ENCODE measurements at places on chromosomes 13 and 19.

- DNase-seq: no peak
These were observed 18.0 kb upstream of the RFXAP start for GRCh38 chr13:36801035-36801434.

DNA sequence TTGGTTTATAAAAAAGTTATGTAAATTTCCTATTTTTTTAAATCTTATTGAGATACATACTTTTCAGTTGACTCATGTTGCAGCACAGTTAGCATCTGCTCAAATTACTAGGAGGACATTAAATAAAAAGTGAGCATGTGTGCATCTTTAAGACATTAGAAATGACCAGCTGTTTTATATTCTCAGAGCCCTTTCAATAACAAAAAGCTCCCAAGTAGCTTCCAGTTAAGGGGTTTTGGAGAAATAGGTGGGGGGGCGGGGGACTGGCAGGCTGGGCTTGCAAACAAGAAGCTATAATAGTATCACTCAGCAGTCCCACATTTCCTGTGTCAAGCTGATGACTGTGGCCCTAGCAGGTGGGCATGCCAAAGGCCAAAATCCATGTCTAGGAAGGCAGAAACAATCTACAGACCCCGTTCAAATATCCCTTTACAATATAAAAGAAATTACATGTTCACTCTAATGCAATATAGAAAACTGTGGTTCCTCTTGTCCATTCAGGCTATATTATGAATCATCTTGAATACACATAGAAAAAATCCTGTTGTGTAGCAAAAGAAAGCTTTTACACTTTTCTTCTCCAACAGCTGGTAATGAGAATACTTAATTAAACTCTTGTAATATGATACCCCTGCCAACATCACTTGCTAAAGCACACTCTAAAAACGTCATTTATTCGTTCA is 1713.2 kb upstream of the SLC10A2 start:
- peak; percentile 60 for DNase-seq

GRCh38 chr19:7101498-7102253 is 32.2 kb downstream of the ZNF557 start:
- DNase-seq: no peak

DNA sequence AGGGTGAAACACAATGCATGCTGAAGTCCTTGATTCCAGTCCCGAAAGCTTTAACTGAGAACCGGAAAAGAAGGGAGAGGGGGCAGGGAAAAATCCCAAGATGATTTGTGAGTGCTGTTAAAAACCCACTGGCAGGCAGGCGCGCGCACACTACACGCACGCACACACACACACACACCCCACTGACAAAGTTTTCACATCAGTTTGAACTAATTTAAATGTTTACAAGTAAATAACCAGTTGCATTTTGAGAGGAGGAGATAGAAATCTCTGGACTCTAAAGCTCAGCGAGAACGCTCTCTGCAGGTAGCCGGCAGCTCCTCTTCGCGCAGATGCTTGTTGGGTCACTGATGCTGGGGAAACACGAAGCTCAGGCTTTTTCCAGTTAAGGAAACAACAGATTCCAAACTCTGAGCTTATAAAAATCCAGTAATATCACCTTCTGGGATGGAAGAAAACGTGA is 818 bp upstream of the SLITRK1 start:
- DNase-seq: peak; percentile 28

GRCh38 chr13:36148446-36148845 is 17.3 kb upstream of the DCLK1 start:
- no peak for DNase-seq

DNA sequence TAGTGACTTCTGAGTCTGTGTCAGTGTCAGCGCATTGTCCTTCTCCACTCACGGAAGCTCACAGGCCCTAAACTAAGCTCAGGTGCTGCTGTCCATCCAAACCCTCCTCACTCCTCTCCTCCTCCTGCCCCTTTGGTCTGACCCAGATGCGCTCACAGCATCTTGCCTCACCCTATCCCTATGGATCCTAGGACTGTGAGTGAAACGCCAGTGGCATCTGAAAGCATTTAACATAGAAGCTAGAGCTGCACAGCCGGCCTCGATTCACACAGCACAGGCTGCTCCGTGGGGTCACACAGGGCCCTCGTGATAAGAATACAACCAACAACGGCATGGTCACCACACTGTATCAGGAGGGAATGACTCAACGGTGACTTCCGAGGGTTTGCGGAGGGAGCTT is 149.1 kb upstream of the SPACA7 start:
- DNase-seq: no peak

GRCh38 chr19:23772675-23773063 is 14.0 kb upstream of the ZNF681 start:
- DNase-seq: no peak

GRCh38 chr19:8163759-8164158 is 14.4 kb upstream of the FBN3 start:
- DNase-seq: peak; percentile 83

- DNase-seq: no peak
These were observed 26.1 kb upstream of the EID2 start for GRCh38 chr19:39566064-39566463.

DNA sequence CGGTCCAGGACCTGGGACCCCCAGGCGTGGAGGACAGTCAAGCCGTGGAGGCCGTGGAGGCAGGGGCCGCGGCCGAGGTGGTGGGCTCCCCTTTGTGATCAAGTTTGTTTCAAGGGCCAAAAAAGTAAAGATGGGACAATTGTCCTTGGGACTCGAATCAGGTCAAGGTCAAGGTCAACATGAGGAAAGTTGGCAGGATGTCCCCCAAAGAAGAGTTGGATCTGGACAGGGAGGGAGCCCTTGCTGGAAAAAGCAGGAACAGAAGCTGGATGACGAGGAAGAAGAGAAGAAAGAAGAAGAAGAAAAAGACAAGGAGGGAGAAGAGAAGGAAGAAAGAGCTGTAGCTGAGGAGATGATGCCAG is 2.3 kb downstream of the KMT2B start:
- DNase-seq: no peak

DNA sequence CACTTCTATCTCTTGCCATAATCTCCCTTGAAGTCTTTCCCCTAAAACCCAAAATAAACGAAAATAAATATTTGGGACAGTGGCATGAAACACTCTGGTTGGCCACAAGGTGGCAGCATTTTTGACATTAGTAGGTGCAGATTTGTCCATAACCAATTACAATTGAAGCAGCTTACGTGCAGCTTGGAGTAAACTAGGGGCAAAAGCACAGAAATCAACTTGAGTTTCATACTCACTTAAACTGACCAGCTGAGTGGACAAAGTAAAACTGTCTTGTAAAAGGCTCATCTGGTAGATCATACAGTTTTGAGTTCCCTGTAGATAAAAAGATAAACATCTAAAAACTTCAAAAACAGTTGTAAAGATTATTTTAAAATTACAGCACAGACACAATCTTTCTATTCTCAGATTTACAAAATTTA is 18.8 kb downstream of the PDCD5 start:
- peak; percentile 59 for DNase-seq

GRCh38 chr13:83297586-83298290 is 584.5 kb downstream of the SLITRK1 start:
- no peak for DNase-seq

DNA sequence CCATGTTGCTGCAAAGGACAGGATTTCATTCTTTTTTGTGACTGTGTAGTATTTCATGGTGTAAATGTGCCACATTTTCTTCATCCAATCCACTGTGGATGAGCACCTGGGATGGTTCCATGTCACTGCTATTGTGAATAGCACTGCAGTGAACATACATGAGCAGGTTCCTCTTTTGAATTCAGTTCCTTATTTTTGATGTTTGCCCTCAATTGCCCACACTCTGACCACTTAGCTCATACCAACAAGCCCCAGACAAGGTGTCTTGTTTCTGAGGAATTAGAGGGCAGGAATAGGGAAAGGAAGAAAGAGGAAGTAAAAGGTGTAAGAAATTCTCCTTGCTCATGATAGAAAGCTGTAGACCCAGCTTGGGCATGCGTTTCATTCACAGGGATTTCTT is 244.2 kb upstream of the ZNF507 start:
- DNase-seq: no peak

DNA sequence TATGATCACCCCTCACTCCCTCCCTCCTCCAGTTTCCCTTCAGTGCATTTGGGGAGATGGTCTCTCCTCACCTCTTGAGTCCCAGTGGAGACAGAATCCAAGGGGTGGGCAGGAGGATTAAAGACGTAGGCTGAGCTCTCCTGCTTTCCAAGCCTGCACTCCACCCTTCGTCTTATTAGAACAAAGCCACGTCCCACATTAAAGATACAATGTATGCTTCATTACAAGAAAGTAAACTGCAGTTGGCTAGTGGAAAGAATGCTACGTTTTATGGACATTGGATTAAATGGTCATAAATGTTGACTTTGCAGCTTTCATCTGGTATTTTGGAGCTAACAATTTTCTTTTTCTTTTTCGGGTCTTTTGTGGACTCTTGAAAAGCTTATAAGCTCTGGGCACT is 1.5 kb upstream of the KLK11 start:
- DNase-seq: no peak

- peak; percentile 86 for DNase-seq
These were observed 733.5 kb upstream of the SGCG start for GRCh38 chr13:22447132-22447886.

GRCh38 chr13:99998261-99998660 is 16.7 kb downstream of the ZIC2 start:
- DNase-seq: no peak

DNA sequence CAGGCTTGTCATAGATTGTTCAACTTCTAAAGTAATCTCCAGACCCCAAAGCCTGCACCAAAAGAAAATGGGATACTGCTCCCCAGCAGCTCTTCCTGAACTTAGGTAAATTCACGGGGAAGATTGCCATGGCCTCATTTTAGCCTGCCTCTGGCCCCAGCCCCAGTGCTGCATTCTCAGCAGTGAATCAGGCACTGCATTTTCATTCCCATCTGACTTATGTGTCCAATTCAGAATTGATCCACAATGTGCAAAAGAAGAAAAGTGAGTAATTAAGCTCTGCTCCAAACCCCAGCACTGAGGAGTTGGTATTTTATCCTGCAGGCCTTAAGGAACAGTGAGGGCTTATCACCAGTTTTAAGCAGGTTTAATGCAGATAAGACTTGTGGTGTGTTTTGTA is 176.4 kb downstream of the KCTD12 start:
- peak; percentile 14 for DNase-seq

DNA sequence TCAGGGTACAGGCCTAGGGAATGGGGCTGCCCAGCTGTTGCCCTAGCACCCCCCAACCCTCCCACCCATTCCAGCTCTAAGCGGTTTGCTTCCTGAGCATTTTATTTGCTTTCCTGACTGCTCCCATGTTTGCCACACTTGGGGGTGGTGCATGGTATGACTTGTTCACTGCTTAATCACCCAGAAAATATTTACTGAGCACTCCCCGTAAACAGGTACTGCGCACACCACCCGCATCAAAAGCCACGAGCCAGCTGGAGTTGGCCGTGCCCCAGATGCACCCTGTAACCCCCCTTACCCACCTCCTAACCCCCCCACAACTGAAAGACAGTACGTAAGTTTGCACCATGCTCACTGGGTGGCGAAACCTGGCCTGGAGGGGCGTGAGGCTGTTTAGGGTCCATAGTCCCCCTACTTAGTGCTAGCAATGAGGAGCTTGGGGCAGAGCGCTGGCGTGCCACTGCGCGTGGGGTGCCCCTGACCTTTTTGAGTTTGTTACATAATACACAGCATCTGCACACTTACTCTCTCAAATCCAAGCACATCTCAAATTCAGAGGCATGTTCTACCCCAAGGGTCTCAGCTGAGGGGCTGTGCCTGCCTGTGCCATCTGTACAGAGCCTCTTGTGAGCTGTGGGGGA is 29.8 kb downstream of the DPF1 start:
- no peak for DNase-seq

- DNase-seq: no peak
These were observed 13.6 kb downstream of the COMP start for GRCh38 chr19:18777301-18778075.

GRCh38 chr13:32837973-32838927 is 178.0 kb upstream of the KL start:
- no peak for DNase-seq

GRCh38 chr19:5655412-5655811 is 24.9 kb downstream of the MICOS13 start:
- DNase-seq: no peak

- DNase-seq: no peak
These were observed 95.9 kb downstream of the RFC3 start for GRCh38 chr13:33913829-33914228.

Measured in mesendoderm (in vitro differentiated cells).